ENCODE measurements at places on chromosomes 3 and 15.

GRCh38 chr3:137325170-137325569, 367.4 kb downstream of the IL20RB start:
- DNase-seq, result no peak

DNA sequence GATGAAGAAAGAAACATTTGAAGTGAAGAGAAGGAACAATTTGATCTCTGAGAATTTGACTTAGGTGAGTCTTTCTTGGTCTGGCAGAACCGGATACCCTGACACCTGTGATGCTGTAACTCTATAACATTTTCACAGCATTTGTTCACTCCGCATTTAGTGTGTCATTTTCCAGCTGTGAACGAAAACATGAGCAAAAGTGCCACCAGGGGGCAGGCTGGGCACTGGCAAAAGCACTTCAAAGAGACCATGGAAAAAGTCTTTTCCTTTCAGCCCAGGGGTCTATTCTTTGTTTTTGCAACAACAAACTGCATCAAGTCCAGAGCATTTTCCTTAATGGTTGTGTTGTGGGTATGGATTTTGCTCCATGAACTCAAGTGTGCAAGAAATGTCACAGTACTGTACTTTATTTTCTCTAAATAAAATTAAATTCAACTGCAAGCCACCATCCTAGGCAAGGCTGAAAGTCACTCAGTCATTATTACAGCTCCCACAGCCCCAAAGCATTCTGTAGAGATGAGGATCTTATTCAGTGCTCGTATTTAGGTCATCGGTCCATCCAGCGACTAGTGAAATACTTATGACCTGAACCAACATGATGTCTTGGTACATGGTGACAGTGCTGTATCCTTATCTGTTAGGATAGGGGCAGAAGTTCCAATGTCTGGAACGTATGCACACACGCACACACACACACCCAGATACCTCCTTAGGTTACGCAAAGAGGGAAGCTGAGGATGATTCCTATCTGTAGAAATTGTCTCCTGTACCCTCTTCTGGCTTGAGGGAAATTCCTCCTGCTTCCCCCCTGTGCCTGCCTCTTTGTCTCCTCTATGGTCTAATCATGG, 125.5 kb downstream of the GADL1 start:
- peak; percentile 70 for DNase-seq

- DNase-seq, result no peak
Observed at GRCh38 chr15:40743485-40743901, 11.6 kb downstream of the RMDN3 start.

GRCh38 chr3:14460342-14461005, 58.1 kb downstream of the SLC6A6 start:
- no peak for DNase-seq

Measured in NCI-H524 (cell line).